Testis (tissue), 5 donors: ENCODE measurements at places on chromosomes 16 and 17. TPM values are rescaled to one million over a fixed set of nuclear protein-coding genes. Genes with fewer than 3 reads are reported as not detected.

DNA sequence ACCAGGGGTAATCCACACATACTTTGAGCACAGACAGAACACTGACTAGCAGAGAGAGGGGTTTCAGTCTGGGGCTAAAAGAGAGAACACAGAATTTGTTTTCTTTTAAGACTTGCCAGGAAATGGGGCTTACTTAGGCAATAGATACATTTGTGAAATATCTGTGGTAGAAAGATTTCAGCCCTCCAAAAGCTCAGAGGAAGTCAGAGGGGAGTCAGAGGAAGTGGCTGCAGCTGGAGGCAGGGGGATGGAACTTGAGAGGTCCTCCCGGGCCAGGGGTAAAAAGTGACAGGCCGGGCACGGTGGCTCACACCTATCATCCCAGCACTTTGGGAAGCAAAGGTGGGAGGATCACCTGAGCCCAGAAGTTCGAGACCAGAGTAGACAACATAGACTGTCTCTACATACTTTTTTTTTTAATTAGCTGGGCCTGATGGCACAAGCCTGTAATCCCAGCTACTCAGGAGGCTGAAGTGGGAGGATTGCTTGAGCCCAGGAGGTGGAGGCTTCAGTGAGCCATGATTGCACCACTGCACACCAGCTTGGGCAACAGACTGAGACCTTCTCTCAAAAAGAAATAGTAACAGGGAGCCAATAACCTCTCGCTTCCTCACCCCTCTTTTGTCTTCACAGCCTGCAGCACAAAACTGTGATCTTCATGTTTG is 49.9 kb downstream of the NLRC5 start:
- H3K4me1 ChIP-seq = no peaks in the 10 kb centered on the region
- no peak overlapping the region for H3K27ac ChIP-seq
- no peaks in the 10 kb centered on the region for H3K27me3 ChIP-seq
- H3K36me3 ChIP-seq = no peaks in the 10 kb centered on the region
- no peak overlapping the region for H3K4me3 ChIP-seq
- DNase-seq = no peak

MT1H gene
- not detected for total RNA-seq

GRCh38 chr17:17084941-17085340 is 42.7 kb downstream of the MPRIP start:
- H3K27me3 ChIP-seq = no peaks in the 10 kb centered on the region
- H3K4me3 ChIP-seq = no peak overlapping the region
- H3K36me3 ChIP-seq = no peaks in the 10 kb centered on the region
- H3K27ac ChIP-seq = no peak overlapping the region
- H3K4me1 ChIP-seq = peaks cover 25% of the 10 kb centered on the region

DNA sequence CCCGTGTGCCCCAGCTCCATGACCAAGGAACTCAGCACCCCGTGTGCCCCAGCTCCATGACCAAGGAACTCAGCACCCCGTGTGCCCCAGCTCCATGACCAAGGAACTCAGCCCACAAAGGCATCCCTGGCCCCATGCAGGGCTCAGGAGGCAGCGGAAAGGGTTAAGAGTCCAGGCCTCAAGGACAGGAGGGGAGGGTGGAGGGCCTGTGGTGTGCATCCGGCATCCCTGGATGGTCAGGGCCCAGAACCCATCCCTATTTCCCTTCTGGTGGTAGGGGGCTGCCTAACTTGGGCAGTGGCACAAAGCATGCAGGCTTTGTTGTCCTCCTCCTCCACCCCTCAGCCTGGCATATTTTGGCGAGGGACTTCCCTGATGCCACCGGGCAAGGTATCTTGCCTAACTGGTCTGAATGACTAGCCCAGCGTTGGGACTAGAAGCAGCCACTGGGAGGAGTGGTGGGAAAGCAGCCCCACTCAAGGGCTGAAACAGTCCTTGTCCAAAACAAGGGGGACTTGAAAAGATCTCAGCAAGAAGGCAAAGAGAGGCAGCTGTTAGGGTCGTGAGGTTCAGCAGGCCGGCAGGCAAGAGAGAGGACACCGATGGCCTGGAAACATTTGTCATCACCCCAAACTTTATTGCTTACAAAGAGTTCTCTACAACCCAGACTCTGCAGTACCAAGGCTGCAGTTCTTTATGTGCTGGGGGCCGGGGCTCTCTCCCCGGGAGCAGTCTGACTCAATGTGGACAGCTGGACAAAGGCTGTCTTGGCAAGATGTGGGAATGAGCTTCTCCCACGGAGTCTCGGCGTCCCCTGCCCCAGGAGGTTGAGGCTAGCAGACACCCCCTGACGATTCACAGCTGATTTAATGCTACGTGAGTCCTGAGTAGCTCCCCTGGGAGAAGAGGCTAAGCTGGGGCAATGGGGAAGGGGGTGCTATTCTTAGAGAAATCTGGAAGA is 902 bp upstream of the SPATA32 start:
- DNase-seq = no peak
- no peak overlapping the region for H3K27ac ChIP-seq
- H3K4me1 ChIP-seq = peaks cover 12% of the 10 kb centered on the region

SAMD14 gene
- 3.3 TPM for total RNA-seq

DNA sequence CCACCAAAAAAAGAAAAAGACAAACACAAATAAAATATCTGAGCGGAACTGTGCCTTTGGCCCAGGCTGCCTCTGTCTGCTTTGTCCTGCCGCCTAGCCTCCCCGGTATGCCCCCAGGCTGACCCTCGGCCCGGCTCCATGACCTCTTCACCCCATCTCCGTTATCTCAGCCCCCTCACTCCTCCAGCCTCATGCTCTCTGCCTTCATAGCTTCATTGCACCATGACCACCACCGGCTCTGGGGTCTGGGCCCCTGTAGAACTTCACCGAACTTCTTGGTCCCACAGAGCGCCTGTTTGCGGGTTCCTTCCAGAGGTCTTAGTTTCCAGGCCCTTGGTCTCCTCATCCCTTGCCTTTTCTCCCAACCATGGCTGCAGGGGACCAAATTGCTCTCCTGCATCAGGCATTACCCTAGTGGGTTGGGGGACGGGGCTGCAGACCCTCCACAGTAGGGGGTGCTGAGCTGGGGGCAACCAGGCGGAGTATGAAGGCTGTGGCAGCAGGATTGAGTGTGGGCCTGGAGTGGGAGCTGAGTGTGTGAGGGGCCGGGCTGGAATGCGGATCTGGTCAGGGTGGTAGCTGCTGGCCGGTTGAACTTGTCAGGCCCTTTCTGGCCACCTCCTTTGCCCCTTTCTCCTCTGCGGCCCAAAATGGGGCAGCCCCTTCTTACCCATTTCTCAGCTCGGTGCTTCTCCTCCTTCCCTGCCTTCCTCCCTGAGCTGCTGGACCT is 6.9 kb downstream of the HIRIP3 start:
- no peaks in the 10 kb centered on the region for H3K36me3 ChIP-seq
- no peak overlapping the region for H3K27ac ChIP-seq
- no peak for DNase-seq
- H3K27me3 ChIP-seq = no peaks in the 10 kb centered on the region
- no peak overlapping the region for H3K4me3 ChIP-seq
- H3K4me1 ChIP-seq = peaks cover 3% of the 10 kb centered on the region

DNA sequence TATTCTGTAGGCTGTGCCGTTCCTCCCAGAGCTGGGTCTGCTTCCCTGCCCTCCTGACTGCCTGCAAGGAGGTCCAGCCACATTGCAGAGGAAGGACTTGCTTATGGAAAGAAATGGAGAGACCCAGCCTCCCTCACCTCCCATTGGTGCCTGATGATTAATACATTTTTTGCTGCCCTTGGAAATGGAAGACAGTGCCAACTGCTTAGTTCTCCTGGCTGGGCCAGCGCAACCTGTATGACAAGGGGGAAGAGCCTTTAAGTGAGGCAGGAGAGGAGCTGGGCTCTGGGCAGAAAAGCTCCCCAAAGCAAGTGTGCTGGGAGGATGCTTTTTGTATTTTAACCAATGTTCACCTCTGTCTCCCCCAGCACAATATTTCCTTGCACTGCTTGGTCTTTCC is 238.5 kb downstream of the SOX9 start:
- H3K27me3 ChIP-seq = no peaks in the 10 kb centered on the region
- no peak overlapping the region for H3K27ac ChIP-seq
- H3K4me3 ChIP-seq = no peak overlapping the region
- H3K36me3 ChIP-seq = no peaks in the 10 kb centered on the region

HERPUD1 gene
- 90.8 TPM for total RNA-seq

DNA sequence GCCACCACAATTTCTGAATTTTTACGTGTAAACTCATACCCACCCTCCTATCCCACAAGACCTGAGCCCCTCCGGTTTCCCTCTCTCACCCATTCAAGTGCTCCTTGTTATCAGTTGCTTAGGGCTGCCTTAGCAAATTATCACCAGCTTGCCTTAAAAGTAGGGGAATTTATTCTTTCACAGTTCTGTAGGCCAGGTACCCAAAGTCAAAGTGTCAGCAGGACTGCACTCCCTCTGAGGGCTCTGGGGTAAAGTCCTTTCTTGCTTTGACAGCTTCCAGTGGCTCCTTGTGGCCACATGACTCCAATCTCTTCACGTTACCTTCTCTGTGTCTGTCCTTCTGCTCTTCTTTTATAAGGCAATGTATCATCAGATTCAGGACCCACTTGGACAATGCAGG is 7.9 kb upstream of the TMEM220 start:
- H3K4me1 ChIP-seq = peaks cover 5% of the 10 kb centered on the region
- no peaks in the 10 kb centered on the region for H3K27me3 ChIP-seq
- no peak overlapping the region for H3K27ac ChIP-seq
- no peak for DNase-seq
- no peak overlapping the region for H3K4me3 ChIP-seq

DNA sequence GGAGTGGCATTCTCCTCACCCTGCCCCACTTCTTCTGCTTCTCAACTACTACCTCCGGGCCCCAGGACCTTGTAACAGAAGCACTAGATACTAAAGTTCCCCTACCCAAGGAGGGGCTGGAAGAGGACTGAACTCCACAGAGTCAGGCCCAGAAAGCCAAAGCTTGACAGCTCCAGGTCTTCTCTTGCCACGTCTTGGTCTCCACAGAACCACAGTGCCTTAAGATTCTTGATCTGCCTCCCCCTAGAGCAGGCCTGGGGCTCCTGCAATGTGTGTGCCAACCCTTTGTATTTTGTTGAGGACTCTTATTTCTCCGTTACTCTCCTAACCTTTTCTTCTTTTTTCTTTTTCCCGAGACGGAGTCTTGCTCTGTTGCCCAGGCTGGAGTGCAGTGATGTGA is 4.0 kb downstream of the SLC16A13 start:
- H3K4me1 ChIP-seq = peaks cover 30% of the 10 kb centered on the region
- H3K4me3 ChIP-seq = no peak overlapping the region
- DNase-seq = no peak
- H3K36me3 ChIP-seq = no peaks in the 10 kb centered on the region
- no peaks in the 10 kb centered on the region for H3K27me3 ChIP-seq
